ENCODE measurements at places on chromosomes 4 and X.

GRCh38 chr4:149997881-149998421 lies 80.3 kb upstream of the DCLK2 start:
- no peak for DNase-seq

- DNase-seq, result no peak
Measured at GRCh38 chr4:72365016-72365415, 204.0 kb downstream of the ADAMTS3 start.

DNA sequence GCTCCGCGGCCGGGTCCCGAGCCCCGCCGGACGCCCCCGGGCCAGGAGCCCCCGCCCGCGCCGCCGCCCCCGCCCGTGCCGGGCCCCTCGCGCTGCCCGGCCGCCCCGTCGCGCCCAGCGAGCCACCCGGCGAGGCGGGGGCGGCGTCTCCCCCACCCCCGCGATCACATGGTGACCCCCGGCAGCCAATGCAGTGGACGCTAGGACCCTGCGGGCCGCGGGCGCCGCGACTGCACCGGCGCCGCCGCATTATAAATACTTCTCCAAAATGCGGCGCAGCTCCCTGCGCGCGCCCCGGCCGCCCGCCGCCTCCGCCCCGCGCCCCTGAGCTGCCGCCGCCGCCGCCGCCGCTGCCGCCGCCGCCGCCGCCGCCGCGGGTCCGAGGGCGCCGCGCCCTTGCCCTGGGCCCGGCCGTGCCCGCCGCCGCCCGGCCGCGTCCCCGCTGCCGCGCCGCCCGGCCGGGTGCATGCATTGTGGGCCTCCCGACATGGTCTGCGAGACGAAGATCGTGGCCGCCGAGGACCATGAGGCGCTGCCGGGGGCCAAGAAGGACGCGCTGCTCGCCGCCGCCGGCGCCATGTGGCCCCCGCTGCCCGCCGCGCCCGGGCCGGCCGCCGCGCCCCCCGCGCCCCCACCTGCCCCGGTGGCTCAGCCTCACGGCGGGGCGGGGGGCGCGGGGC lies at the start of gene NAT8L:
NAT8L (plus strand) TSS at position 282 of the 680 bp plus-strand sequence; CDS start at position 467, 185 bp downstream.
- DNase-seq, result no peak

- no peak for DNase-seq
Measured at GRCh38 chr4:1902243-1902642, 31.1 kb downstream of the NSD2 start.

DNA sequence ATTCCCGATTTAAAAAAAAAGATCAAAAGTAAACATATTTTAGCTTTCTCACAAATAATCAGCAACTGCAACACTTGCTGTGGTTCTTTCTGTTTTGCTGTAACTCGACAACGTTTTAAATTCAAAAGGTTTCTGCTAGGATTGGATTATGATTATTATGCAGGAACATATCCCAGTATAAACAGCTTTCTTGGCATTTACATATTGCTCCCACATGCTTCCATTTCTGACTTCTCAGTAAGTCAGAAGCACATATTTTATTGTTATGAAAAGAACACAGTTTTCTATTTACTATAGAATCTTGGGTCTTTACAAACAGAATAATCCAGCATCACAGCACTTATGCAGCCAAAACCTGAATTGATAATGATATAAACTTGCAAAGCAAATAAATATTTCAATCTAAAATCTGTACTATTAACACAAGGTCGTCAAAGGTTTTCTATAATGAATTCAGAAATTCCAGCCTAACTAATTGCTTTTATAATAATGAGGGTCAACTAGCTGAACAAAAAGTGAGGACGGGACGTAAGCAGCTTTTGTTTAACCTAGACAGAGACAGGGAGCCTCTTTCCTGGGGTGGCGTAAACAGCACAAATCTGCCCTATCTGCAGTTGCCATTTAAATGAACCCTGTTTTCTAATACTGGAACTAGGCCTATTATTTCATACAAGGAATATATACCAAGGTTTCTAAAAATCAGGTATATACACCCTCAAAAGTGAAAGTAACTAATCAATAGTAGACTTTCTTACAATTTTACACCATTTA lies 9.8 kb upstream of the PCDH18 start:
- DNase-seq, result no peak

- no peak for DNase-seq
Measured at GRCh38 chr4:48539597-48539996, 49.5 kb downstream of the ZAR1 start.

DNA sequence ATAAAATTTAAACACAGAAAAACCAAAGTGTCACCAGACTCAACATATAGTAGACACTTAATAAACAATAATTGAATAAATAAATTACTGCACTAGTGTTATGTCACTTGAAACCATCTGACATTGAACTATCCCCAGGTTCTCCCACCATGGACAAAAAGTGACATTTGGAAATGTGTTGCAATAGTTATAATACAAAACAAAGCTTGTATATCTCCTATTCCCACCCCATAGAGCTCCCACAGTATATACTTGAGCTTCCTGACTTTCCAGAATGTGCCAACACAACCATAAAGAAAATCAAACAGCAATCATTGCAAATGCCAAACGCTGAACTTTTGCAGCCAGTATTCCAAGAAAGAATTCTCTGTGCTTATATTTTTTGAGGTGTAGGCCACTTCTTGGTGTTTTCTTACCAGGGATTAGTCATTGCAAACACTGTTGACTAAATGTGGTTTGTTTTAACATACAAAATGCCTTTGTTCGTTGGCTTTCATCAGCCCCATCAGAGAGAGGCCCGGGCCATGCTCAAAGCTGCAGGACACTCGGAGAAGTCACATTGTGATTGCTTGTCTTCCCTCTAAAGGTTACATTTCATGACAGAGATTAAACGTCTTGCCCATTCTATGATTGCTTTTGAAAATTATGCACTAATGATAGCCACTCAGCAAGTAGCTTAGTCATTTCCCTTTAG lies 33.8 kb downstream of the PPARGC1A start:
- DNase-seq, result peak; percentile 35

GRCh38 chr4:138992676-138993075 lies 22.9 kb upstream of the NOCT start:
- no peak for DNase-seq

GRCh38 chr4:108078024-108078733 lies 88.5 kb downstream of the HADH start:
- DNase-seq, result no peak

GRCh38 chrX:119398587-119398973 lies 556 bp upstream of the SLC25A43 start:
- no peak for DNase-seq

DNA sequence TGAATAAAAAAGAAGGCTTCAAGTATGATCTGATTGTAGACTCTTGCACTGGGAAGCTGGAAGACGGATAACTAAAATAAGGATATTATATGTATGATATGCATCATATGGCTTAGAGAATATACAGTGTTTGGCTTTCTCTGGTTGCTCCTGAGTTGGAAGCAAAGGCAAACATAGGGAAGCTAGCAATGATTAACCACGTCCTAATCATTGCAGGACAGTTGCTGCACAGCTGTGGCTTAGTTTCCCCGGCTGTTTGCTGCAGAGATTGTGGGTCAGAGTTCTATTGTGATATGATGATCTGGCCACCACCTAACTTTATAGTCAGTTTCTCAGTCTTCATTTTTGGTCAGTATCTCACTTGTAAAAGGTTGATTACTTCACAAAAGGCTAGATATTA lies 36.3 kb upstream of the PARM1 start:
- DNase-seq, result no peak

DNA sequence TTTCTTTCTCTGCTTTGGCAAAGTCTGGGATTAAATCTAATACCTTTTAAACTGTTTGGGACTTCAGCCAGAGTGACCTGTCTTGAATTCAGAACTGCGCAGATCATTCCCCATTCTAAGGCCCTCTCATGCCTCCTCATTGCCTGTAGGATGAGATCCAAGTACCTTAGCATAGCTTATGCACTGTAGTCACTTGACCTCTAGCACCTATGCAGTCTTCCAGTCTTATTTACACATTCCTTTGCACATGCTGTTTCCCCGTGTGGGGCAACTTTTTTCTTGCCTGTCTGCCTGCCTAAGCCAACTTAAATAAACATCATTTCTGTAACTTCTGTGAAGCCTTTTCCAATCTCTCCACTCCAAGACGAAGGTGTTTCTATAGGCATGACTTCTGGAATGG lies 68.4 kb downstream of the AR start:
- peak; percentile 57 for DNase-seq

GRCh38 chrX:11349661-11350337 lies 56.6 kb downstream of the AMELX start:
- DNase-seq, result no peak

GRCh38 chr4:103150677-103151076 lies 47.5 kb downstream of the CENPE start:
- DNase-seq, result peak; percentile 46

- DNase-seq, result no peak
Measured at GRCh38 chr4:3010577-3010976, 47.2 kb downstream of the GRK4 start.

DNA sequence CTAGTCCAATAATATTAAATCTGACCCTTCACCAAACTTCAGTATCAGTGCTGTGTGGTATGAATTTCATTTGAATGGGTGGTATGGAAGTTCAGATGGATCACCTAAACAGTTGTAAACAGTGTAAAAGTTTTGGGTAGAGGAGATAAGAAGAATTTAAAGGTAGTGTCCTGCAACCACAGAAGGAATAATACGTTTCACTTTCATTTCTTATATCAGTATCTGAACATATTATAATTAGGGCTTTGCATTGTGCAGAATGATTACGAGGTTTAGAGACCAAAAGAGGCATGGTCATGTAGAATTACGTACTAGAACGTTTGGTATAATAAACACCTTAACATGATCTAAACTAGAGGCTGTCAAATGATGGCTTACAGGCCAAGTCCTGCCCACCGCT lies 116.1 kb downstream of the PDLIM5 start:
- no peak for DNase-seq

DNA sequence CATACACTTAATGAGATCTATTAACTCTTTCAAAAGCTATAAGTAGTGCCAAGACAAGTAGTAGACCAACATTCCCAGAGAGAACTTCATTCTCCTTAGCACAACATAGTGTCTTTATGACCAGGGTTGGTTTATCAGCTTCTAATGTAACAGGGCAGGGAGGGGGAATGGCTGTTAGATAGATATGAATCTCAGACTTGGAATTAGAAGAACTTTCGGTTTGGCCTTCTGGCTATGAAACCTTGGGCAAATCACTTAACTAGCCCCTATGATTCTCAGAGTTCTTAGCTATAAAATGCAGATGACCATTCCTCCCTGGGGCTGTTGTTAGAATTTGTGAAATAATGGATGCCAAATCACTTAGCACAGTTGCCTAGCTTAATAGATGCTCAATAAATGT lies 132.2 kb downstream of the SLC10A7 start:
- no peak for DNase-seq

- no peak for DNase-seq
Measured at GRCh38 chr4:88110826-88111225, 47.6 kb downstream of the ABCG2 start.

- DNase-seq, result no peak
Measured at GRCh38 chr4:113042502-113042901, 7.0 kb upstream of the ANK2 start.

DNA sequence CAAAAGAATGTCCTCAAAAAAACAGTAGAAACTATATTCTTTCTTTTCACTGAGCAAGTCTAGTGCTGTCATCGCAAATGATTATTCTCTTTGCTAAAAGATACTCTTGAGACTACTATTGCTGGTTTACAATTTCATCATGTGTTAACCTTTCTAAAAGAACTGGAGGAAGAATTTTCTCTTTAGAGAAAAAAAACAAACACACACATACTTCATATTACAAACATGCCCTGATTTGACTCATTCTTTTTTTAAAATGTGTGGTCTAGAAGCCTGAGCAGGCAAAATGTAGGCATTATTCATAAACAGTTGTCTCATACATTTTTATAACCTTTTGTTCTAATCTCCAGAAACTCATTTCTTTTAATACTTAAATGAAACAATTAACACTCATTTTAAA lies 60.6 kb upstream of the FAT4 start:
- no peak for DNase-seq

DNA sequence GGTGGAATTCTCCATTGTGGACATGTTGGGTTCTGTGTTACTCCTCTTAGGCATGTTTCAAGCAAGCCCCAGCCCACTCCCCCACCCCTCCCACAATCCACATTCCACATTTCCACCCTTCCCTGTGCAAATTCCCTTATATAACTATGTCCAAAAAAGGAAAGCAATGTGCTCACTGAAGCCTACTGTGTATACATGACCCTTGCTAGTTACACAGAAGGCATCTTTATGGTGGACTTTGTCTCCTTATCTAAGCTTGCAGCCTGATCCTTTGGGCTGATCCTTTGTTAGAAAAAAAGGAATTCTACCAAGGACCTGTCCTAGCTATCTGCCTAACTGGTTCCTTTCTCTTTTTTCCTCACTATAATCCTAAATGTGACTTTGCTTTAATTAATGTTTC lies 796.8 kb downstream of the NLGN4X start:
- DNase-seq, result no peak

DNA sequence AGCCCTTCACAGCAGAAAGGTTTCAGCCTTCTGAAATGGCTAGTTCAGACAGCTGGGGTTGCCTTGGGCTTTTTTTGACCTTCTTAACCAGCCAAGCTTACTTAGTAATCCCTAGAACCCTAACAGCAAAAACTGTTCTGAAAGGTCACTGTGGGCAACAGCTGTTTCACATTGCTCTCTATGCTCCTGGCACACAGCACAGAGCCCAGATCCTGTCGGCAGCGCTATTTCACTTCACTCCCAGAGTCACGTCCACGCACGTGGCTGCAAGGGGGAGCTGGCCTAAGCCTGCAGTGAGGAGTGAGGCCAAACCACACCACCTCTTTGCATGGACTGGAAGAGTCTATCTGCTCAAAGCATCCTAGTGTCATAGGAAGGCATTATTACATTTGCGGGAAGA lies 32.0 kb upstream of the STS start:
- DNase-seq, result no peak

DNA sequence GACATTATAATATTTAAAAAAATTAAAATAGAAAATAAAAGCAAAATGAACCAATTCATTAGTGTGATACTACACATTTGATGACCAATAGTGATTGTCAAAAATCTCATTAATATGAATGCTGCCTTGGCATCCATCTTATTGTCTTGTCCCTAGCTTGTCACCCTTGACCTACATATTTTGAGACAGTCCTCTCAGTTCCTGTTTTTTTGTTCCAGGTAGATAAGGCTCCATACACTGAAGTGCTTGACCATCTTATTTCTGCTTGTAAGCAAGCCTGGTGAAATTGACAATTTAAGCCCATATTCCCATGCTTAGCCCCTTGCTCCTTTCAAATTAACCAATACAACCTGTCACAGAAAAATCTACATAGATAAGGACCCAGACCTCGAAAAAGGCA lies 534.0 kb upstream of the FMR1 start:
- no peak for DNase-seq

DNA sequence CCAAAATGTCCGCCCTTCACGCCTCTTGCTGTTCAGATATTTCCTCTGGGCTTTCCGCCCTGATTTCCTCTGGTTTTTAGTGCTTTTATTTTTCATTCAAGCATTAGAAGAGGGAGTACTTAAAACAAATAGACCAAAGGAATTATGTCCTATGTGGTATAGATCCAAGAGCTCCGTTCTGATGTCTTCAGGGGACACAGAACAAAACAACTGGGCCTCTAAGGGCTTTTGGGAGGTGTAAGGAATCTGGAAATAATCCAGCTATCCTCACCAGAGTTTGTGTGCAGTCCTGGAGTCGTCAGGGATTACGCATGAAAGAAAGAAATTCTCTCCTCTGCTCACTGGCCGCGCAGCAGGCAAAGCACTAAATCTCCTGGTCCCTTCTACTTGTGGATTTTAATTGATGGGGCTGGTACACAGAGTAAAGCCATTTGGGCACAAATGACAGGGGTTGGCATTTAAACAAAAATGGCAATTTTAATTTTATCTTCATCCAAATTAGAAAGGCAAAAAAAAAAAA lies 999.2 kb downstream of the ADGRL3 start:
- DNase-seq, result no peak
